Transverse colon (tissue), 4 donors: ENCODE measurements at places on chromosomes 6 and 20. TPM values are rescaled to one million over a fixed set of nuclear protein-coding genes. Genes with fewer than 3 reads are reported as not detected.

- no peak for DNase-seq
Measured at GRCh38 chr6:164749221-164750064, 560.0 kb downstream of the C6orf118 start.

DNA sequence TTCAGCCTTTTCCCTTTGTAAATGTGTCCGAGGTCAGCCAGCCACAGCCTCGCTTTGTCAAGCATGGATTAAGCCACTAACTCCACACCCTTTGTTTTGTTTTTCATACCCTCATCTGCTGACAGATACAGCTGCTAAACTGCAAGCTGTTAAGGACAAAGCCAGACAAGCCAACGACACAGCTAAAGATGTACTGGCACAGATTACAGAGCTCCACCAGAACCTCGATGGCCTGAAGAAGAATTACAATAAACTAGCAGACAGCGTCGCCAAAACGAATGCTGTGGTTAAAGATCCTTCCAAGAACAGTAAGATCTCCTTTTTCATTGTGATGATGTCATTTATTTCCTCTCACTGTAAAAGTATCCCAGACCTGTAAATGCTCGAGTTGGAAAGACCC, 269.3 kb downstream of the ARHGAP18 start:
- no peak for DNase-seq

DNA sequence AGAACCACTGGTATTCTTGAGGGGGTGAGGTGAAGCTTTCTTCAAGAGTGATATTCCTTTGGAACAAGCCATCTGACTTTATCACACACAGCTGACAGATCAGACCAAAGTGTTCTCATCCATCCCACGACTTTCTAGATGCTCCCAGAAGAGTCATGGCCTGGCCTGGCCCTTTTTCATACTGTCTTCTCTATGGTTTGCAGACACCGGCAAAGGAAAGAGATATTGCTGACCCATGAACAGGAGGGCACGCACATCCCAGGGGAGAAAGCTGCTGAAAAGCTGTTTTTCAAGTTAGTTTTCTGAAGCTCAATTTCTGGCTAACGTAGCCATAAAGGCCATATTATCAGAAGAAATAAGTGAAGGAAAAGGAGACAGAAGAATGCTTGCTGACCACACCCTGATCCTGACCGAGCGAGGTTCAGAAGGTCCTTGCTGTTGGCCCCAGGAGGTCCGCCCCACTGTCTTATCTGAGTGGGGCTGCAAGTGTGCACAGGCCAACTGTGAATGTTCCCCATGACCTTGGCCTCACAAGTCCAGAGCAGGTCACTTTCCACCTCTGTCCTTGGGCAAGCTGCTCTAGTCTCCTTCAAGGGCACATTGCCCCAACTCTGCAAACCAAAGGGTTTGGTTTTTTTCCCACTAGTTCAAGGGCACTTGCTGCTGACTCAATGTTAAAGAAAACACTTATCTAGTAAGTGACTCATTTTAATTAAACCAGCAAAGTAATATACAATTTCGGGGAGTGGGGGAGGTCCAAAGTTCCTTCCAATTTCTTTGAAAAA, 2.0 kb downstream of the ACSS1 start:
- peak; percentile 30 for DNase-seq

DNA sequence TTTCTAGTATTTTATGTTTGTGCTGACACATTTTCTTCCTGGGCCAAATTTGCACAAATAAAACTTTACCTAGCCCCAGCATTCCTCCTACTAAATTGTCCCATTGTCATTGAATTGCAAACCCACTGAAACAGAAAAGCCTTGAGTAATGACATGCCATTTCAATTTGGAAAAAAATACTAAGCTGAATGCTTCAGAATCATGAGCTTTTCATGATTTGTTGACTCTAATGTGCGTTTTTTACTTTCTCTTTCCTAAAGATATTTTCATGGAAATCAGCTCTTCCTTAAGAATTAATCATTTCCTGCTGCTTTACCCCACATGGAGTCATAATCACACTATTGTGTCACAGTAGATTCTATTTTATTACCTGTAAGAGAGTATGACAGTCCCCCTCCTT, 47.4 kb downstream of the TRDN start:
- DNase-seq = no peak

GRCh38 chr20:11331096-11331495, 586.6 kb upstream of the BTBD3 start:
- no peak for DNase-seq

- no peak for DNase-seq
Measured at GRCh38 chr6:102680413-102680812, 1286.9 kb downstream of the GRIK2 start.

The IFNGR1 gene
- 70.3 TPM for total RNA-seq

The RAET1L gene
- not detected for total RNA-seq
